ENCODE measurements at places on chromosomes 1 and 21.

- no peak for DNase-seq
Measured at GRCh38 chr1:203276408-203276807, 28.9 kb upstream of the BTG2 start.

- no peak for DNase-seq
Measured at GRCh38 chr21:43278359-43278758, 109.6 kb downstream of the CRYAA start.

- no peak for DNase-seq
Measured at GRCh38 chr21:38814126-38815059, 8.7 kb downstream of the ETS2 start.

DNA sequence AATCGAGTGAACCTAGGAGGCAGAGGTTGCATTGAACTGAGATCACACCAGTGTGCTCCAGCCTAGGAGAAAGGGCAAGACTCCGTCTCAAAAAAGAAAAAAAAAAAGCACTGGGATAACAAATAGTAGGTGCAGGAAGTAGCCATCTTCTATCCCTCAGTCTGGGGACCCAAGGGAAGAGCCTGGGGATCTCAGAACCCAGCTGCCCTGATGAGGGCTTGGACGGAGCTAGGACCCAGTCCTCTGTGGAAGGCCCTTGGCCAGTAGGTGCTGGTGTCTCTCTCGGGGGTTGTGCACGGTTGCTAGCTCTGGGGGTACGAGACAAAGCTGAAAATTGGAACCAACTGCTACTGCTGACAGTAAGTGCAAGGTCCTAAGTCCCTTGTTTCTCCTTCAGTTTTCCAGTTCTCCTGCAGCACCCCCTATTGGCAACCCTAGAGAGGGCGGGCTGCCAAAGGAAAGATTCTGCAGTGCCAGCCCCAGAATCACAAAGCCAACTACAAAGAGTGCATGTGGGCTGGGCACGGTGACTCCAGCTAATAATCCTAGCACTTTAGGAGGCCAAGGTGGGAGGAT lies 57.6 kb upstream of the KIF1B start:
- no peak for DNase-seq

- no peak for DNase-seq
Measured at GRCh38 chr1:15038232-15039016, 115.1 kb upstream of the TMEM51 start.

- DNase-seq, result no peak
Measured at GRCh38 chr1:169289016-169289415, 78.6 kb downstream of the NME7 start.

- no peak for DNase-seq
Measured at GRCh38 chr1:116508984-116509980, 61.5 kb downstream of the CD58 start.

- DNase-seq, result no peak
Measured at GRCh38 chr1:236302941-236303340, 21.2 kb upstream of the ERO1B start.

GRCh38 chr1:172252321-172252720 lies 168.2 kb upstream of the C1orf105 start:
- DNase-seq, result no peak

- DNase-seq, result no peak
Measured at GRCh38 chr1:63261736-63262458, 60.5 kb upstream of the FOXD3 start.

DNA sequence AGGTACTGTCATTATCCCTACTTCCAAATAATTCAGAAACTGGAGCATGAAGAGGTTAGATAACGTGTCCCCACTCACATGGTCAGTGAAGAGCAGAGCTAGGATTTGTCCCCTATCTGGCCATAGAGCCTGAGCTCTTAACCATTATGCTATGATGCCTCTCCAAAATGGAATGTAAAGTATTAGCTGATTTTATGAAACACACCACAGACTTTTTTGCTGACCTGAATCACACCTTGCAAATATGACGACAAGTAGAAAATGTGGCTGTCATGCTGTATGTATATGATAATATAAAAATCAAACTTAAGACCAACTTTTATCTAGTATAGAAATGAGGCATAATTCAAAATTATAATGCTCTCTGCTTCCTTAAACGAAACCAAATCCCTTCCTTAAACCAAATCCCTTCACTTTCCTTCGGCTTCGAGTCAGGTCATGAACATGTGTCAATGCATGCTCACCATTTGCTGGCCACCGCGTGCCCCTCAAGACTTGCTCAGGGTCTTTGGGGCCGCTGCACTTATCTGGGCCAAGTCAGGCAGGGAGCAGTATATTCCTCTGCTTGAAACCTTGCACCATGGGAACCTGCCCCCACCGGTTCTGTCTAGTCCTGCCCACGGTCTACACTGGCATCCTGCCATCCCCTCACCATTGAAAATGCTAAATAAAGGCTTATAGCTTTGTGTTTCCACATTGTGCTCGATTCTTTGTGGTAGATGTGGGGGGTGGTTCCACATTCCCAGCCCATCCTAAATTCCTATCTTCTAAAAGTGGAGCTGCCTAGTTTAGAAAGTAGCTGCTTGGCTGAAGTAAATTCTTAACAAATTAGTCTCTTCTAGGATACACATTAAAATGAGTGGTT lies 1.6 kb upstream of the TMCC2 start:
- no peak for DNase-seq

- DNase-seq, result no peak
Measured at GRCh38 chr1:149846593-149847466, 52.5 kb upstream of the BOLA1 start.

Data from SHP77 treated with DMSO at 0.1 percent for 48 hours (cell line).